ENCODE measurements at places on chromosomes 11 and 22. TPM values are rescaled to one million over a fixed set of nuclear protein-coding genes. Genes with fewer than 3 reads are reported as not detected.

Gene SMIM35
- polyA plus RNA-seq, result 0.18 TPM

GRCh38 chr11:105588001-105588400 is 21.9 kb upstream of the GRIA4 start:
- DNase-seq, result no peak

Gene PAX6
- polyA plus RNA-seq, result not detected

- no peak for DNase-seq
Observed at GRCh38 chr11:58395581-58395980, 11.1 kb downstream of the OR5B3 start.

GRCh38 chr11:1151366-1152315 is 6.1 kb upstream of the MUC5AC start:
- no peak for DNase-seq

Gene TMPRSS13
- polyA plus RNA-seq, result 0.47 TPM

Gene POU2AF2
- polyA plus RNA-seq, result not detected

- DNase-seq, result no peak
Observed at GRCh38 chr11:110891411-110891810, 179.2 kb upstream of the ARHGAP20 start.

Gene APOA1
- not detected for polyA plus RNA-seq

- no peak for DNase-seq
Observed at GRCh38 chr11:58745705-58746364, 14.1 kb upstream of the GLYAT start.

Gene JAML
- 94.1 TPM for polyA plus RNA-seq

DNA sequence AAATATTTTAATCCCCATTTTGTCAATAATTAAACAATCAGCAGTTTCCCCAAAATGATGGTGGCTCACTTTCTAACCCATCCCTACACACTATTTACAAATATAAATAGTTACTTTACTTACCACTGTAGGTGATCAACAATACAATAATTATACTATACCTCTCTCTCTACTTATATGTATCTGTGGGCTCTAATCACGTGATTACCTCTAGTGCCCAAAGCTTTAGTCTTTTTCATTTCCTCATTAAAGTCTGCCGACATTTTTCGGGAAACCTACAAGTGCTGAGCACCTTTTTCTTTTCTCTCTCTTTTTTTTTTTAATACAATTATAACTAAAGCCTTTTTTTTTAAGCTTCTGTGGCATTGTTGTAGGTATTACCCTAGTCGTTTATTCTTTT is 23.9 kb downstream of the DLG2 start:
- no peak for DNase-seq

DNA sequence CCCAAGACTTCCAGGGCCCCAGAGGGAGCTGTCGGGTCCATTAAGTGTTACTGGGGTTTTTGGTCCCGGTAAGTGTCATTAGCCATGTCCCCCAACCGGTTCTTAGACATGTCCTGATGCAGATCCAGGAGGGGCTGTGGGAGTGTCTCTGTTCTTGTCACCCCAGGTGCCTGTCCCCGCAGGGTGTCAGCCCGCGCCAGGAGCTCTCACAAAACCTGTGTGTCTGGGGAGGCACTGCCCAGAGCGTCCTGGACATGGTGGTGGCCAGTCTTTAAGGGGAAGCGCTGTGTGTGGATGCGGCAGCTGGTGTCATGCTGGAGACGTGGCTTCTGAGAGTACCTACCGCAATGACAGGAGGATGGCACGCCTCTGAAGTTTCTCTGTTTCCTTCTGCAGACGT is 12.5 kb upstream of the PARVG start:
- no peak for DNase-seq

DNA sequence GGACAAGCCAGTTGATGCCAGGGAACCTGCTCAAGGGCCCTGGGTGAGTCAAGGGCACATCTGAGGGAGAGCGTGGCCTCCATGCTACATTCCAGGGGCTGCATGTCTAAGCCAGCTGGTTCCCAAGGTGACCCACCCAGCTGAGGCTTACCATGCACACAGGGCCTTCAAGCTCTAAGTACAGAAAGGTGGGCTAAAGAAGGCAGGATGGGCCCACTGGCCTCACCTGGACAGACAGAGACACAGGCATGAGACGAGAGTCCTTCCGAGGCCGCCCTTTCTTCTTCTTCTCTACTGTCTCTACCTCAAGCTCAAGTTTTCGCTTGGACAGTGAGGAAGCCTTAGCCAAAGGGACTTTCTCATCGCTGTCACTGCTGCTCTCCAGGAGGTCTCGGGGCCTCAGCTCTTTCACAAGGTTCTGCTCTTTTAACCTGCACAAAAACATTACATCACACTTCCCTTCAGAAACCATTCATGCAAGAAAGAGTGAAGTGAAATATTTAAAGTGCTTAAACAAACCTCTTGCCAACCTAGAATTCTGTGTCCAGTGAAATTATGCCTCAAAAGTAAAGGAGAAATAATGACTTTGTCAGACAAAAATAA is 69.9 kb downstream of the HIRA start:
- DNase-seq, result no peak

GRCh38 chr11:86702220-86702983 is 30.0 kb upstream of the ME3 start:
- no peak for DNase-seq

- no peak for DNase-seq
Observed at GRCh38 chr11:47325271-47326041, 27.0 kb downstream of the MYBPC3 start.

GRCh38 chr22:24822471-24822870 is 16.5 kb downstream of the SGSM1 start:
- no peak for DNase-seq

- no peak for DNase-seq
Observed at GRCh38 chr22:49957826-49958365, 2.7 kb upstream of the PIM3 start.

DNA sequence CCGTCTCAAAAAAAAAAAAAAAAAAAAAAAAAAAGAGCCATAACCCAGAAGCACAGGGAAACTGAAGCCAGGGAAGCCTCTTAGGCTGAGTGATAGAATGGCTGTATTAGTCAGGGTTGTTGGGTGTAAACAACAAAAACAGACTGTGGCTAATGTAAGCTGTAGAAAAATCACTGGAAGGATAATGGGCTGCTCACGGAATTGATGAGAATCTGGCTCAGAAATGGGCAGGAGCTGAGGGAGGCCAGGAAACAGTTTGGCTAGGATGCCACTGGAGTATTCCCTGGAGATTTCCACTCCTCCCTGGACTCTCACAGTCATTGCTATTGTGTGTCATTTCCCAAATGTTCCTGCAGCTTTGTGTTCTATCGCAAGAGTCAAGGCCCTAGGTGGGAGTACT is 22.4 kb downstream of the SLC22A6 start:
- DNase-seq, result no peak

DNA sequence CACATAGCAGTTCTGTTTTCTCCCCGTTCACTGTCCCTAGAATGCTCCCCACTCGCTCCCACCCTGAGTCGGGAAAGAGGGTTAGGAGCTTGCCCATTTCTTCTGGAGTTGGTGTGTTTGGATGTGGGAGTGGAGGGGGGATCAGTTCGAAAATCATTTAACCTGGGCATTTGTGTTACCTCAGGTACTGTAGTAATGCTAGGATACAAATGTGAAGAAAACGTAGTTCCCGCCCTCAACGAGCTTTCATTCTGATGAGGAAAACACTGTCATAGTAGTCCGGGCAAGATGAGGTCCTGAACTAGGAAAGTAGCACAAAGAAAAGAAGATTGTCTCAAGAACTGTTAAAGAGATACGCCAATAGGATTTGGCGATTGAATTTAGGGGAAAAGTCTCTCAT is 539 bp downstream of the SDHD start:
- no peak for DNase-seq

Gene IL17REL
- not detected for polyA plus RNA-seq

DNA sequence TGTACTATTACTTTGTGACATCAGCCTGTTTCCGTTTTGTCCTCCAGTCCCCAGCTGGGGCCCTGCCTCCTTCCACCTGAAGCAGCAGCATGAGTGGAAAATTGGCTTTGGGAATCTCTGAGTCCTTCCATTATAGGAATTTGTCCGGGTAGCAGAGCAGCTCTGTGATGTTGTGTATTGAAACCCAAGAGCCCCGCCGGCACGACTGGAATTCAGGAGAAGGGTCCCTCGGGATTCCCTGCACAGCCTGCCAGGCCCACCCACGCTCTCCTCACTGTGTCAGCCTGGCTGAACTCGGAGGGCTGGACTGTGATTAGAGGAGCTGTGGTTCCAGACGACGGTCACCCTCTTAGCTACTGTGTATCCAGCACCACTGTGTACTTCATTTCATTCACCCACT is 18.8 kb upstream of the TSPAN18 start:
- no peak for DNase-seq

GRCh38 chr22:24554313-24555164 is at the start of gene GUCD1:
Gene GUCD1, minus strand, starts transcription at chr22:24555138. Its CDS starts 147 bp downstream, at chr22:24554991.
- peak; percentile 10 for DNase-seq

DNA sequence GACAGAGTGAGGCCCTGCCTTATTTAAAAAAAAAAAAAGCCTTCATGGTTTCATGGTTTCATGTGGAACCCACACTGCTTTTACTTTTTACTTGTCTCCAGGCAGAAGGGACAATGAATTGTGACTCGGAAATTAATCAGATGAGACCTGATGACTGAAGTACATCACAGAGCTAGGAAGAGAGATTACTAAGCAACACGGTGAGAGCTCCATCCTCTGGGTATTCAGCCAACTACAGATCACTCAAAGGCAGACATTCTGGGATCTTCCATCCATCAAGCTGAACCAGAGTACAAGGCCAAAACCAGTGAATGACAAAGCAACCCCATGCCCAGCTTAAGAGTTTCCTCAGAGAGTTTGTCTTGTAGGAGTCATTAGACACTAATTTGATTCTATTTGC is 433.2 kb downstream of the SOX6 start:
- DNase-seq, result no peak

Gene MMP12
- not detected for polyA plus RNA-seq

Gene RFPL3
- not detected for polyA plus RNA-seq

Gene F2
- not detected for polyA plus RNA-seq

Gene OR5T2
- polyA plus RNA-seq, result not detected

Gene OR8G1
- polyA plus RNA-seq, result not detected

Gene SLC22A6
- not detected for polyA plus RNA-seq

- no peak for DNase-seq
Observed at GRCh38 chr11:65016705-65017104, 2.7 kb downstream of the ARL2 start.

Gene DDTL
- 2.9 TPM for polyA plus RNA-seq

GRCh38 chr11:134545521-134545920 is 133.5 kb upstream of the B3GAT1 start:
- DNase-seq, result no peak

DNA sequence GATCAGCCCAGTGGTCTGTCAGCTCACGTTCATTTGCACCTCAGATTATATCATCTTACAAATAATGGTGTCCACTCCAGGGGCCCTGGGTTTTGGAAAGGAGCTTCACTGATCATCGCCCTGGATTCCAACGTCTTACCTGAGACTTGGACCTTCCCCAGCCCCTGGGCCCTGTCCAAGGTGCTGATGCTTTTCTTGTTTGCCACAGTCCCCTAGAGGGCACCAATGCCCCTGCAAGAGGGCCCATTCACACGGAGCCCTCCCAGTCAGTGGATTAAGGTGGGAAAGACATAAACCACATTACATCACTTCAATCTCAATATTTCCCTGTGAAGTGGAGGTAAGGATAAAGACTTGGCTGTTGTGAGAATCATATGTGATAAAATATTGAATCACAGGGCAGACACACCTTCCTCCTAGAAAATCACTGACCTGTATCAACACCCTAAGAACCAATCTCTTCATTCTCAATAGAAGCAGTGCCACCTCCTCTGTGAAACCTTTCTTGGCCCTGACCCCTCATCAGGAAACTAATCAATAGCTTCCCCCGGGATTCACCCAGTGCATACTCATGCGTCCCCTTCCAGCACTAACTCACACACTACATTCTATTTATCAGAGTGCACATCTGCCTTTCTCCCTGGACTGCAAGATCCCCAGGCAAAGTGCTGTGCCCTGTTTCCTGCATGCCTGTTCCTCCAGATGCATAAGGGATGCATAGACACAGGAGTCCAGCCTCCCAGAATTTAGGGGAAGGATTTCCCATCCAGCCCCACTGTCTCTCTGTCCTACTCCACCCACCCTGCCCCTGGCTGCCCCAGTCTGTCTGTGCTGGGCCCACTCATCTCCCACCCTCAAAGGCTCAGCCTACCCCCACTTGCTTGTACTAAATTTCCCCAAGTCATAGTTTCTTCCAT is 167.0 kb downstream of the BUD13 start:
- no peak for DNase-seq

- DNase-seq, result no peak
Observed at GRCh38 chr11:2129308-2129698, 9.9 kb downstream of the IGF2 start.

Data from naive thymus-derived CD4-positive, alpha-beta T cell (primary cell).